ENCODE measurements at places on chromosomes 2 and 18.
A peak's percentile ranks its signal among the peaks of the same experiment; 100 is the strongest.

- DNase-seq = no peak
Observed at GRCh38 chr18:32478807-32479206, 8.1 kb upstream of the GAREM1 start.

DNA sequence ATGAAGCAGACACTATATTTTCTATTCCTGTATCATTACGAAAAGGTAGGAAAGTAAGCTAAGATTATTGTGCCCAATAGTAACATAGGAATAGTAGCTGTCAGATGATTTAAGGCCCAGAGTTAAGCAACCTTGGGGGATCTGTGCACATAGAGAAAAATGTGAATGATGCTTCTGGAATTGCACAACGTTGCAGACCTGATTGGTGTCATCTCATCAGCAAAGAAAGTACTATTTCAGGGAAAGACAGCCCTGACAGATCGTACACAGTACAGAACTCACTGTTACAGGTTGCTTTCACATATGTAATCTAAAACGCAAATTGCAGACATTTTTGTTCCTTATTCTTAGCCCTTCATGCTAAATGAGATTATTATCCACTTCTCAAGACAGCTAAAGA is 535.9 kb downstream of the TRIB2 start:
- no peak for DNase-seq

DNA sequence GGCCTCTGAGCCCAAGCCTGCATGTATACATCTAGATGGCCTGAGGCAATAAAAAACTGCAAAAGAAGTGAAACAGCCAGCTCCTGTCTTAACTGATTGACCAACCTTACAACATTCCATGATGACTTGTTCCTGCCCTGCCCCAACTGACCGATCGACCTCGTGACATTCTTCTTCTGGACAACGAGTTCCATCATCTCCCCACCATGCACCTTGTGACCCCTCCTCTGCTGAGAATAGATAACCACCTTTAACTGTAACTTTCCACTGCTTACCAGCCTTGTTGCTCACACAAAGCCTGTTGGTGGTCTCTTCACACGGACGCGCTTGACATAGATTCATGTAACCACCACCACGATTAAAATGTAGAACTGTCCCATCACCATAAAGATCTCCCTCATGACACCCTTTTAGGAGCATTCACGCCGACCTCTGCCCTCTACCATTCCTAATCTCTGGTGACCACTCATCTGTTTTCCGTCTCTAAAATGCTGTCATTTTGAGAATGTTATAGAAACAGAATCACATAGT is 120.1 kb upstream of the REV1 start:
- no peak for DNase-seq

GRCh38 chr2:109098251-109098920 is 30.6 kb upstream of the SH3RF3 start:
- no peak for DNase-seq

DNA sequence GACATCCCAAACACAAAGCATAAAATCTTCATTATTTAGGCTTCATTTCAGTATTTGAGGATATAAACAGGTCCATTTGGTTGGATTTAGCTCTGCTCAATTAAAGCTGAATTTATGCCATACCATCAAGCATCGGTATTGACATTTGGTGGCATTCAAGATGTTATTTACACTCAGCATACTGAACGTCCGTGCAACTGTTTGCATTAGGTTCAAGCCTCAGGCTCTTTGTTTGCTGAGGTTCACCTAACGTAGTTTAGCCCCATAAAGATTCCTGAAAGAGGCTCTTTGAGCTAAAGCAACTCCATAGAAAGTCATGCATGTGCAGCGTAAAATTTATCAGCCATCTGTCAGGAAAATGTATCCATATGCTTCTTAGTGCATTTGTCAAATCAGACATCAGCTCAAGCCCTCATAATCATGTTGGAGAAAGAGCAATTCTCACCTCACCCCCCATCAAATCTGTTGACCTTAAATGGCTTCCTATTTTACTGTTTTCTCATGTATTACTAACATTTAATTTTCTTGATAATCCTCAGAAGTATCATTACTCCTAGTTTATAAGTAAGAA is 366.9 kb downstream of the EPHA4 start:
- no peak for DNase-seq

DNA sequence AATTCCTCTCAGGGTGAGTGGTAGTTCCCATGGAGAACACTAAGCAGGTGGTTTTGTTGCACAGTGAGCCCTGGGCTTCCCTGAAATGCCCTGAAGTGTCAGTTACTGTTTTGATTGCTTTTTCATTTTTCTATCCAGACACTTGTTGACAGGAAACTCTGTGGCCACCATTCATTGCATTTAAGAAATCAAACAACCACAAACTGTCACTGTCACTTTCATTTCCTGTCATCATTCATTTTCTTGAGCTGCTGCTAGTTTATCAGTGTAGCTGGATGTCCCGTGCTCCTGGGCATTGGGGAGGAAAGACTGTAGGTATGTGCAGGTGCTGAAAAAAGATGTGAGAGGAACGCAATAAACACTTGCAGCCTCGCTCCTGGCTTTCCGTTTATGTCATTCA is 891.6 kb upstream of the ZEB2 start:
- no peak for DNase-seq

- no peak for DNase-seq
Observed at GRCh38 chr2:109374548-109375130, 239.1 kb downstream of the SEPTIN10 start.

DNA sequence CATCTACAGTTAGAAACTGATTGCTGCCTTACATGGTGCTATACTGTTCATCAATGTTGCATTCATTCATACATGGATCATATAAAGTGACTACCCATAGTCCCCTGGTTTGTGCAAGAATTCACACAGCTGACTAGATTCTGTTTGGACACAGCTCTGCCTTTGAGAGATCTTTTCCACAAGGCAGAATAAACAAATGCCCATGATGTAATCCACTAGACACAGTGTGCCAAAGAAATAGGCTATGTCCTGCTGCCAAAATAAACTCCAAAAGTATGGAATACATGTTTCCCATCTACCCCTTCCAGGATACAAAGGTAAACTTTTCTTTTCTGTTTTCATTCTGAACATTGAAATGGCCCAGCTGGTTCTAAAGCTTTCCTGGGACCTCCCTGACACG is 269.4 kb upstream of the CHAC2 start:
- DNase-seq = no peak

DNA sequence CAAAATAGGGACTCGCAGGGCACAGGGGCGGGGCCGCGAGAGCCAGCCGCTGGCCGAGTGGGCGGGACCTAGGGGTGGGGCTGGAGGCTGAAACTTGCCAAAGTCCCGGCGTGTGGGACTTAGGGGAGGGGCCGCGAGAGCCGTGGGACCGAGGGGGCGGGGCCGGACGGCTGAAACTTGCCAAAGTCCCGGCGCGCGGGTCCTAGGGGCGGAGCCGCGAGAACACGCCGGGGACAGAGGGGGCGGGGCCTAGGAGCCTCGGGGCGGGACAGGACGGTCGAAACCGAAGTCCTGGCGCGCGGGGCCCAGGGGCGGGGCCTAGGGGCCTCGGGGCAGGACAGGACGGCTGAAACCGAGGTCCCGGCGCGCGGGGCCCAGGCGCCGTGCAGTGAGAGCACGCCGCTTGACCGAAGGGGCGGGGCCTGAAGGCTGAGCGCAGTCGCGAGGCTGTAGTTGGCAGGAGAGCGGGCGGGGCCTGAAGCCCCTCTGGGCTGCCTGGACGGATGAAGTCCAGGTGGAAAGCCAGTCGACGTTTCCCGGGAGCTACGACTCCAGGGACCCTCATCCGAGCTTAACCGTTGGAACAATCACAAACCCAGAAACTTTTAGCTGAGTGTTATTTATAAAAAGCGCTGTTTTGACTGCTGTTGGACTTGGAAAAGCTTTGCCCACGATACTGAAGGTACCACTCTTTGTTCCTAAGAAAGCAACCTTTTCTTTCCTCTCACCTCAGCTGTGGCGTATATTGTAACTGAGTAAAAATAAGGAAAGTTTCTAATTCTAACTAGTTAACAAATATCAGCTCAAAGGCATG is 475 bp upstream of the BARD1 start:
- peak; percentile 100 for DNase-seq

GRCh38 chr2:231002641-231003040 is 6.7 kb downstream of the SPATA3 start:
- no peak for DNase-seq

DNA sequence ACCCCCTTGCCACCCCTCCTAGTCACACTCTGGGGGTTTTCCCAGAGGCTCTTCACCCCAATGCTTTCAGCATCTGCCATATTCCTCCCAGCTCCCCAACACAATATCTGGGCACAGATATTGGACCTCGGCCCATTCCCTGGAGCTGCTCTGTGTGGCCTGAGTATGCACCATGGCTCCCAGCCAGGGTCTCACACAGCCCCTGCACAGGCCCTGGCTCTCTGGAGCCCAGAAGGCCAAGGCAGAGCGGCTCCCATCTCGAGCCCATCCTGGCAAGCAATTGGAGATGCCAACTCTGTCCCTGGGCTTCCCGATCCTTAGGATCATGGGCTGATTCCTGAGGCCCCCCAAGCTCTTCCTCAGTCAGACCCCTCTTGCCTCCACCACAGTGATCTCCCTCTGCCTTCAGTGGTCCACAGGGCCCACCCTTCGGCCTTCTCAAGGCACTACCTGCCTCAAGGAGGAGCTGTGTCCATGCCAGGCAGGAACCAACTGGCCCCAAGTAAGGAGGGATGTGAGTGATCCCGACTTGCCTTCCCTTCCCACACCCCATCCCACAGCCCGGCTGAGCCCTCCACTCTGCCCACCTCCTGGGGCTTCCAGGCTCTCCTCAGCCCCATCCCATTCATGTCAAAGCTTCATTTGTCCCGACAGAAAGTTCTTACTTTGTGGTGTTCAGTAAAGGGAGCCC is 62.7 kb downstream of the ADD2 start:
- no peak for DNase-seq

DNA sequence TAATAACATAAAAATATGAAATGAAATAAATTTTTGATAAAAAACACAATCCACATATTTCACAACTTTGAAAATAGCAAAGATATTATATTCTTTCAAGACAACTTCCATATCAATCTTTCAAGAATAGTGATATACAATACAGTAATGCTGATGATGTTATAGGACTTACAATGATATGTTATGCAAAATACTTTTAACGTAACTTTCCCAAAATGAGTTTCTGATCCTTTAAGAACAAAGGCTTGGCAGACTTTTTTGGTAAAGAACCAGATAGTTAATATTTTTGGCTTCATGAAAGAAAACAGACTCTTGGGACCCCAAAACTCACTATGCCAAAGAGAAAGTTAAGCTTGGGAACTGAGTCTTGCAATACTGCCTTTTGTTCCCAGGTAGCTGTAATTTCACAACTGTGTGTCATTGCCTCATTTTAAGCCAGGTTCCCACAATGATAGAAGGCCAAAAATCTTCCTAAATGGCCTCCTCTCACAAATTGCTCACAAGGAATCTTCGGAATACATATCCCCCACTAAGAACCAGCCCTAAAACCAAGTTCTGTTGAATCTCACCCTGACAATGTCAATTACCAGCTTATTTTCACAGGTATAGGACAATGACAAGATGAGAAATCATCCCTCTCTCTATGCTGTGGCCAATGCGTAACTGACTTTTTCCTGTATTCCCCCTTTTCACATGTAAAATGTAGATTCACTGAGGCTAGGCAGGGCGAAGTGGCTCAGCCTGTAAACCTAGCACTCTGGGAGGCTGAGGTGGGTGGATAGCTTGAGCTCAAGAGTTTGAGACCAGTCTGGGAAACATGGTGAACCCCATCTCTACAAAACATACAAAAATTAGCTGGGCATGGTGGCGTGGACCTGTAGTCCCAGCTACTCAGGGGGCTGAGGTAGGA is 54.8 kb upstream of the STRN start:
- DNase-seq = no peak

GRCh38 chr18:35284841-35285240 is 5.2 kb downstream of the ZSCAN30 start:
- DNase-seq = no peak

DNA sequence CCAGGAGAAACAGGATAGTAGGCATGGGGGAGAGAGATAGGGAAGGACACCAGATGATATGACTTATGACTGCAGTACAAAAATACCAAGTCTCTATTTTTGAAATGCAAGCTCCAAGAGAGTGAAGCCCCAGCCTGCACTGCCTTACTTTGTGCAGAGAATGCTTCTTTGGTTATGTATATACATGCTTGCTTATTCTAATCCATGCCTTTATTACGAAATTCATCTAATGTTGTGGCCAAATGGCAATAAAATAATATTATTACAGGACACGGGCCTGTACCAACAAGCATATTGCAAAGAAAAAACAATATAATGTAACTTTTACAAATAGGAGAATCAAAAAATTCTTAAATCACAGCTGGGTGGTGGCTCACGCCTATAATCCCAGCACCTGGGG is 110.8 kb downstream of the BCL11A start:
- DNase-seq = no peak

DNA sequence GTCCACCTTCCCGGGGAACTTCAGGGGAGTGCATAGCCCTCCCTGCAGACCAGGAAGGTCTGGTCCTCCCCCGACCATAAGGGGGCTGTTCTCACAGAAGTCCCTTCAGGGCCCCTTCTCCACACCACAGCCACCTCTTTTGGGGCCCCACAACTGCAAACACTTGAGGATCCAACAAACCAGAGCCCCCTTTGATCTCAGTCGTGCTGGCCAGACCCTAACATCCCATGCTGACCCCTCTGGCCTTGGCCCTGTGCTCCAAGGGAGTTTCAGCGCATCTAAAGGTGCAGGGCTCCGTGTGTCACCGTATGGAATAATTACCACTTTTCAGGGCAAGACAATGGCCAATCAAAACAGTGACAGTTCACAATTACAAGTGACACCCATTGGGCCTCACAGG is 57.7 kb downstream of the ADNP2 start:
- no peak for DNase-seq

GRCh38 chr2:121033461-121033996 is 251.5 kb downstream of the TFCP2L1 start:
- DNase-seq = no peak

- no peak for DNase-seq
Observed at GRCh38 chr2:62999905-63000304, 50.7 kb upstream of the OTX1 start.

- peak; percentile 18 for DNase-seq
Observed at GRCh38 chr2:30979822-30980245, 158.4 kb downstream of the GALNT14 start.

GRCh38 chr2:210049831-210050230 is 47.4 kb downstream of the RPE start:
- no peak for DNase-seq

DNA sequence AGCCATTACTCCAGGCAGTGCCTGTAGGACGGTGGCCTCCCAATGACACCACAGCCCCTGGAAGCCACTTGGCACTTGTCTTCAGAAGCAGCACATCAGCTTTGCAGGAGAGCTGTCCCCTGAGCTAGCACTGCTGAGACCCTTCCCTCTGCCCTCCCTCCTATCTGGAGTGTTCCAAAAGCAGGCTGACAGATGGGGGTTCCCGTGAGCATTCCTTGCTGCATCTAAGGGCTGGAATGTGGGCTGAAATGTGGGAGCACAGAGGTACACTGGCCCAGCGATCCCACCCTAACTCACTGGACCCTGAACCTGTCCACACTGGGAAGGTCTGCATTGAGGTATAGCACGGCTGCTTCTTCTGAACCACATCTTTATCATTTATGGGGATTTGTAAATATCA is 230.1 kb downstream of the ANAPC1 start:
- DNase-seq = no peak

Measured in activated CD4-positive, alpha-beta T cell treated with anti-CD3 and anti-CD28 coated beads for 48 hours (primary cell).